Suprapubic skin (tissue), 4 donors: ENCODE measurements at places on chromosomes 13 and 19.

GRCh38 chr19:29372921-29373797, 152.6 kb upstream of the VSTM2B start:
- peak; percentile 24 for DNase-seq

GRCh38 chr13:94269557-94269956, 209.9 kb downstream of the DCT start:
- no peak for DNase-seq

- DNase-seq, result no peak
Measured at GRCh38 chr13:69912630-69913029, 195.0 kb upstream of the ATXN8OS start.

DNA sequence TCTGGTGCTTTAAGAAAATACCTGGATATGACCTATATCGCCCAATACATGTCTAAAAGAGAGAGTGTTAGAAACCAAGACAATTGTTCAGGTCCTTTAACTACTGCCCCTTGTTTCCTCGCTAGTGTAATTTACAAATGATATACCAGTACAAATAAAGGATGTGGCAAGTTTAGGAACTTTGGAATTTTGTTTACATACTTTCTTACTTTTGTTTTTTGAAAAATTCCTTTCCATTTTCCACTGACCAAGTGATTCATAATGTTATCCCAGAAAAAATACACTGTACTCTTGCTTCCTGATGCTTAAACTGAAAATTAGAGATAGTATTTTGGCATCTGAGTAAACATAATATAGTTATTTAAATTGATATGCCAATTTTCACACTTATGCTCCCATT, 96.8 kb upstream of the CSNK1A1L start:
- no peak for DNase-seq

GRCh38 chr13:21608961-21609360, 5.0 kb upstream of the MICU2 start:
- no peak for DNase-seq

GRCh38 chr13:30870049-30870884, 35.8 kb upstream of the MEDAG start:
- DNase-seq, result peak; percentile 92

GRCh38 chr13:78161266-78161665, 242.6 kb upstream of the EDNRB start:
- DNase-seq, result no peak

- DNase-seq, result no peak
Measured at GRCh38 chr19:48648134-48648533, 2.1 kb upstream of the CA11 start.

DNA sequence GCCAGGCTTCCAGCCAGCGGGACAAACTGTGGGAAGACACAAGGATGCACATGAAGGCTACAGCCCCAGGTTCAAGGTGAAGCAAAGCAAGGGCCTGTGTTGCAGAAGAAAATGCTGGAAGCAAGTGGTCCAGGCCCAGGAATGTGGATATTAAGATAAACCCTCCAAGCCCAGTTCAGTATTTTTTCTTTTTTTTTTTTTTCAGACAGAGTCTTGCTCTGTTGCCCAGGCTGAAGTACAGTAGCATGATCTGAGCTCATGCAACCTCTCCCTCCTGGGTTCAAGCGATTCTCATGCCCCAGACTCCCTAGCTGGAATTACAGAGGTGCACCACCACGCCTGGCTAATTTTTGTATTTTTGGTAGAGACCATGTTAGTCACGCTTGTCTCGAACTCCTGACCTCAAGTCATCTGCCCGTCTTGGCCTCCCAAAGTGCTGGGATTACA, 4.4 kb downstream of the PRDX2 start:
- no peak for DNase-seq

DNA sequence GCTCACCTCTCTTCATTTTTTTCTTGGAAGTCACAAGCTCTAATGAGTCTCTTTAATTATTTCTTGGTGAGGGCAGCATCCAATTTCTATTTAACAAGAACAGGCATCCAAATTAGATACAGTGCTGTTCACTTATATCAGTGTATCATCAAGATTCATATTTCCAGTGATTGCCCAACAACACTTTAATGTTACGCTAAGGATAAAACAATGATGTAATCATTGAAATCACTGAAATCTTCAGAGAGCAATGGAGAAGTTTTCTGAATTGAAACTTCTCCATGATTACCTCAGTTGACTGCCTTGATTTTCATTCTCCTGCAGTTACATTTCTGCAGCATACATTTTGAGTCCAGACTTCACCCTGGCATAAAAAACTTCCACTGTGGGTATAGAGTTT, 17.1 kb upstream of the LRCH1 start:
- no peak for DNase-seq

DNA sequence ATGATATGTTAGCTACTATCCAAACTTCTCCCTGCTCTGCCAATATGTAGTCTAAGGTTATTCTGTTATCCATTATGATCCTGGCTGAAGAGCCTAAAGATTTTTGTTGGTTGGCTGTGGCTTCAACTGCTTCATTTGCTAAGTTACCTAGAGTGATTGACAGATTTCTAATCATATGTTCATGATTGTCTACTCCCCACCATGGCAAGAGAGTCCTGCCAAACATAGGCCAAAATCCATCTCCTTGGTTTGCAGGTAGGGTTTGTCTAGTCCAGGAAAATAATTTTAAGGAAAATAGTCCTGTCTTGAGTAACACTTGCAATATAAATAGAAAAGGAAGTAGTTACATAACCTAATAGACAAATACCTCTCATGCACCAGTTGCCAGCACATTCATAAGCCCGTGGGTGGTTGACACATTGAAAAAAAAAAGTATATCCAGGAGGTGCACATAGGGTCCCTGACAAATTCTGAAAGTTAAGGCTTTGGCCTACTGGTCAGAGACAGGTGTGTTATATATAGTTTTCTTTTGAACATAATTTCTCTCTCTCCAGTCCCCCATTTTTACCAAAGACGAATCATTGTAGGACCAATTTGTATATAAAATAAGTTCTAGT, 5.4 kb upstream of the CBY2 start:
- DNase-seq, result no peak

GRCh38 chr13:20993661-20994440, 67.5 kb downstream of the LATS2 start:
- peak; percentile 40 for DNase-seq

GRCh38 chr19:49331616-49332055, 3.6 kb upstream of the CD37 start:
- peak; percentile 7 for DNase-seq

- no peak for DNase-seq
Measured at GRCh38 chr13:102872131-102872530, 26.3 kb downstream of the ERCC5 start.

GRCh38 chr19:50693064-50693975, 26.3 kb downstream of the SHANK1 start:
- no peak for DNase-seq

DNA sequence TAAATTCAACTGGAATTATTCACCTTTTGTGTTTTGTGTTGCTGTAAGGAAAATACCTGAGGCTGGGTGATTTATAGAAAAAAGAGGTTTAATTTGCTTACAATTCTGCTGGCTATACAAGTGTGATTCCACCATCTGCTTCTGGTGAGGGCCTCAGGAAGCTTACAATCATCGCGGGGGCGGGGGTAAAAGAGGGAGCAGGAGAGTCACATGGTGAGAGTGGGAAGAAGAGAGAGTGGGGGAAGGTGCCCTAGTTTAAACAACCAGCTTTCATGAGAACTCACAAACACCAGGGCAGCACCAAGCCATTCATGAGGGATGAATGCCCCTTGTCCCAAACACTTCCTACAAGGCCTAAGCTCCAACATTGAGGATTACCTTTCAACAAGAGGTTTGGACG, 760.7 kb upstream of the PCDH9 start:
- DNase-seq, result no peak

- no peak for DNase-seq
Measured at GRCh38 chr13:25329706-25330105, 28.3 kb downstream of the NUP58 start.

DNA sequence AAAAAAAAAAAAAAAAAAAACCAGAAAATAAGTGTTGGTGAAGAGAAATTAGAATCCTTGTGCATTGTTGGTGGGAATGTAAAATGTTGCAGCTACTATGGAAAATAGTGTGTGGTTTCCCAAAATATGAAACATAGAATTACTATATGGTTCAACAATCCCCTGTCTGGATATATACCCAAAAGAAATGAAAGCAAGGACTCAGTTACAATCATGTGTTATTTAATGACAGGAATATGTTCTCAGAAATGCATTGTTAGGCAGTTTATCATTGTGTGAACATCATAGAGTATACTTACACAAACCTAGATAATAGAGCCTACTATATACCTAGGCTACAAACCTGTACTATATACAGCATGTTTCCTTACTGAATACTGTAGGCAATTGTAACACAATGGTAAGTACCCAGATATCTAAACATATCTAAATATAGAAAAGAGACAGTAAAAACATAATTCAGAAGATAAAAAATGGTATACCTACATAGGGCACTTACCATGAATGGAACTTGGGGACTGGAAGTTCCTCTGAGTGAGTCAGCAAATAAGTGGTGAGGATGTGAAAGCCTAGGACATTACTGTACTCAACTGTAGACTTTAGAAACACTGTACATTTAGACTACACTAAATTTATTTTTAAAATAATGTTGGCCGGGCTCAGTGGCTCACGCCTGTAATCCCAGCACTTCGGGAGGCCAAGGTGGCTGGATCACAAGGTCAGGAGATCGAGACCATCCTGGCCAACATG, 25.7 kb upstream of the SLC7A1 start:
- DNase-seq, result no peak

DNA sequence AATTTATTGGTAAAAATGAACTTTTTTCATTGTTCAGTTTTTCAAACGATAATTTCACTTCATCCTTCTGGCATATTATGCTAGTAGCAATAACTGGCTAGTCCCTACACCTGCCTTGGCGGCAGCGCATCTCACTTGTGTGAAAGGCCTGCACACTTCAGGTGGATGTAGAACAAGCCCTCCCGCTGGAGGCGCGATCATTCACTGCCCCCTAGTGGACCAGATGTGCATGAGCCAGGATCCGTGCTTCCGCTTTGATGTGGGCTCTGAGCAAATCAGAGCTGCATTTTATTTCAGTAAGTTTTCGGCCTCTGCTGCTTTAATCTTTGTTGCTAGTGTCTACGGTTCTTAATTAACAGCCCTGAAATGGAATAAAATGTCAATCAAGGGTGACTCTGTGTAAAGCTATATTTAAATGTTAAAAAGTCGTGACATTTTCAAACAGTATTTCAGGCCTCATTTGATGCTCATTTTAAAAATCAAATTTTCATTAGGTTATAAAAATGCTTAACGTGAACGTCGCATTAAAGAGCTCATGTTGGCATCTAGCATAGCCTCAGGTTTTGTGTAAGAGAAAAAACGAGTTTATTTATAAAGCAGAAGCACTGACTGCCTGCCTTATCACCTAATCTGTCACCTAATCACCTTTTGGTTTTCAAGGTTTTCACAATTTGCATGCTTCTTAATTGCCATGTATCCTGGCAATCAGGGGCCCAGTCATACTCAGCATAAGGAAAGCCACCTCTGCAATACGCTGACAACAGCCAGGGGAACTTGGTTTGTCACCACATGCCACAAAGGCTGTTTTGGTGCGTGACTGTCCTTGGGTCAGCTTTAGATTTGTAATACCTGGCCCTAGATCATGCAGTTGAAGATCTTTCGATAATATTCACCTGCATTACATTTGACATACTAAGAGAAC, 112.2 kb downstream of the TEX26 start:
- DNase-seq, result peak; percentile 88

DNA sequence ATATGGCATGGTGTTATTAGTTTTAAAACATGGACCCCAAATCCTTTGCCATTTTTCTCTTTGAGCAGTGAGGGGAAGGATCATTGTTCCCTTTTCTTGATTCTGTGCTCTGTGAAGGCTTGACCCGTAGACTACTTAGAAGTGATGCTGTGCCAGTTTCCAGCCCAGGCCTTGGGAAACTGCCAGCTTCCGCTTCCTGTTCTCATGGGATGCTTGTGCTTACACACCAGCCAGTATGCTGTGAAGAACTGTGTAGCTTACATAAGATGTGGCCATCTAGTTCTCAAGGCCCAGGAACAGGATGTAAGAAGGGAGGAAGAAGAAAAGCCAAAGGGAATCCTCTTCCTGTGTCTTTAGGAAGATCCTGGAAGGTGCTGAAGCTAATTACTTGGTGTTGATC, 180.9 kb downstream of the PCCA start:
- no peak for DNase-seq

- DNase-seq, result no peak
Measured at GRCh38 chr19:32537580-32537979, 43.4 kb upstream of the PDCD5 start.

DNA sequence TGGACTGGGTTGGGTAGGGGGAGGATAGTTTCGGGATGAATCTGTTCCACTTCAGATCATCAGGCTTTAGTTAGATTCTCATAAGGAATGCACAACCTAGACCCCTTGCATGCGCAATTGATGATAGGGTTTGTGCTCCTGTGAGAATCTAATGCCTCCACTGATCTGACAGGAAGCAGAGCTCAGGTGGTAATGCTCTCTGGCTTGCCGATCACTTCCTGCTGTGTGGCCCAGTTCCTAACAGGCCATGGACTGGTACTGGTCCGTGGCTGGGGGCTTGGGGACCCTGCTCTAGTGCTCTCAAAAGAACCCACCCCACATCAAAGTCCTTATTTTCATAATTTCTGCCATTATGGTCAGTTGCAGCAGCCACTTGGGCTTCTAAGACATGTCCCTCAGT, 30.1 kb downstream of the DNAJC3 start:
- DNase-seq, result no peak

GRCh38 chr13:40486518-40487163, 179.8 kb downstream of the FOXO1 start:
- DNase-seq, result no peak

DNA sequence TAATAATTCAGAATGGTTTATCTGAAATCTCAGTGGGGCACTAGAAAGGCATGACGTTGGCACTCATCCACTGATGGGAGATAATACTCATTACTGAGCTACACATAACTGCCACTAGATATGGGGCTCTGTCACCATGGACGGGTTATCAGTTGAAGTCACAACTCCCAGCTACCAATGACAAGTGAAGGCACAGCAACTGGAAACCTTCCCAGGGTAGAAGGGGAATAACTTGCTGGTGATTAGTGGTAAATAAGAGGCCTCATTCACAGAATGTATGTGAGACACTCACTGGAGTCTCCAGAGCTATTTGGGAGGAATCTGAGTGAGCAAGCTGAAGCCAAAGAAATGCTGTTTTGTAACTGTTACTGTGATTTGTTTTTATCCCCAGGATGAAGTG, 249.6 kb downstream of the ENOX1 start:
- DNase-seq, result no peak

GRCh38 chr19:30498707-30499106, 126.5 kb downstream of the ZNF536 start:
- no peak for DNase-seq

DNA sequence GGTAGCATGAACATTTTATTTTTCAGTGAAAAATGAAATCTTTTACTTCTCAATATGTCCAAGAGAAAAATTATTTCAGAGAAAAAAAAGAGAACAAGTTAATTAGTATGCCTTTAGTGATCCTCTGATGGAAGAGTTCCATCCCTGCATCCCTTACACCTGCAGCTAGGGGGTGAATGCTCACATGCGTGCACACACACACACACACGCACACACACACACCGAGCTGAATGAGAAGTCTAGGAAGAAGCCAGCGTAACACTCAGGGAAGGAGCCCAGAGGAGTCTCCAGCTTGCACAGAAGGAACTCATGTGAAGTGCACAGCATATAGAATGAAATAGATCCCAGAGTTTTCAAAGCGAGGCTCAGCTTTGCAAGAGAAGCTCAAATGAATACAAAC, 510.5 kb downstream of the IRS2 start:
- DNase-seq, result no peak

GRCh38 chr13:43365039-43365344, 341.6 kb downstream of the DNAJC15 start:
- DNase-seq, result no peak

GRCh38 chr19:29303719-29304090, 90.8 kb upstream of the UQCRFS1 start:
- peak; percentile 45 for DNase-seq

GRCh38 chr13:97028441-97029299, 34.4 kb upstream of the OXGR1 start:
- DNase-seq, result peak; percentile 81
